ENCODE measurements at places on chromosomes 16 and 17. TPM values are rescaled to one million over a fixed set of nuclear protein-coding genes. Genes with fewer than 3 reads are reported as not detected.
A peak's percentile ranks its signal among the peaks of the same experiment; 100 is the strongest.

Gene RASD1
- 3.8 TPM for total RNA-seq

Gene AIPL1
- total RNA-seq = not detected

Gene TMIGD1
- not detected for total RNA-seq

Gene PRAC2
- not detected for total RNA-seq

Gene KRT12
- not detected for total RNA-seq

Gene PGS1
- total RNA-seq = 90.6 TPM

Gene PKMYT1
- total RNA-seq = 2.9 TPM

Gene ADORA2B
- total RNA-seq = 4.2 TPM

Gene CACNG4
- 2.3 TPM for total RNA-seq

Gene TPSD1
- total RNA-seq = not detected

Gene MYO15A
- 2.4 TPM for total RNA-seq

Gene ABCC11
- 1.3 TPM for total RNA-seq

Gene KRTAP9-2
- not detected for total RNA-seq

Gene COPRS
- 21.0 TPM for total RNA-seq

Gene TNP2
- not detected for total RNA-seq

Gene ANKRD40CL
- total RNA-seq = not detected

Gene CCL1
- not detected for total RNA-seq

DNA sequence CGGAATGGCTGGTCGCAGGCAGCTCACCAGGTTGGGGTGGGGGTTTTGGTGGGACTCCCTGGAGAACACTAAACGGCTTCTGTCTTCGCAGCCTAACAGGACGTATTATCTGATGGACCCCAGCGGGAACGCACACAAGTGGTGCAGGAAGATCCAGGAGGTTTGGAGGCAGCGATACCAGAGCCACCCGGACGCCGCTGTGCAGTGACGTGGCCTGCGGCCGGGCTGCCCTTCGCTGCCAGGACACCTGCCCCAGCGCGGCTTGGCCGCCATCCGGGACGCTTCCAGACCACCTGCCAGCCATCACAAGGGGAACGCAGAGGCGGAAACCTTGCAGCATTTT lies 59.7 kb downstream of the PDPK1 start:
- no peak for DNase-seq
- H3K4me1 ChIP-seq = no peaks in the 10 kb centered on the region
- H3K27me3 ChIP-seq = no peaks in the 10 kb centered on the region
- no peaks in the 10 kb centered on the region for H3K36me3 ChIP-seq

DNA sequence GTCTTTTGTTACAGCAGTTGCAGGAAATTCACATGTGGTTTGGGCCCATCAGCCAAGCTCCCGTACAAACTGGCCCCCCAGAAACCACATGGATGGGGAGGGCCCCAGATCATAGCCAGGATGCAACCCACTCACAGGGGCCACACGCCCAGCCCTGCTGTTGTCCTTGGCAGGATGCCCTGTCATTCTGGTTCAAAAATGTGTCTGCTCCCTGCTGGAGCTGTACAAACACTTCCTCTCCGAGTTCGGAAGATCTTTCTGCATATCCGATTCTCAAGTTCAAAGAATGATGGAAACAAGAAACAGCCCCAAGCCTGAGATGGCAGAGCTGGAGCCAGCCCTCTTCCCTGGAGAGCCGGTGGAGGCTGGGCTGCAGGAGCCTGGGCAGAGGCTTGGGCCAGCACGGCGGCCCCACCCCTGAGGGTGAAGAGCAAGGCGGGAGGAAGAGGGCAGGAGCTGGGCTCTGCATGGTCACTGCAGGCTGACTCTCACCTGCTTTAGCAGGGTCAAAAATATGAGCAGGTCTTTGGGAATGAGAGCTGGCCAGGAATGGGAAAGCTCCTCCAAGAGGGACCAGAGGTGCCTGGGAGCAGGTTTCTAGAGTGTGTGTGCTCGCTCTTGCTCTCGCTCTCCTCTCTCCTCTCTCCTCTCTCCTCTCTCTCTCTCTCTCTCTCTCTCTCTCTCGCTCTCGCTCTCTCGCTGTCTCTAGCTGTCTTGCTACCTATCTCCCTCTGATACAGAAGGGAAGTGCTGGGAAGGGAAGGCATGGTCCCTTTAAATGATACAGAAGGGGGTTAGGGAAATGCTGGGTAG lies 34.7 kb upstream of the ENPP7 start:
- H3K27me3 ChIP-seq = no peaks in the 10 kb centered on the region
- no peak overlapping the region for H3K27ac ChIP-seq
- peaks cover 38% of the 10 kb centered on the region for H3K4me1 ChIP-seq
- peak; percentile 88 for DNase-seq
- H3K4me3 ChIP-seq = no peak overlapping the region
- H3K36me3 ChIP-seq = no peaks in the 10 kb centered on the region

DNA sequence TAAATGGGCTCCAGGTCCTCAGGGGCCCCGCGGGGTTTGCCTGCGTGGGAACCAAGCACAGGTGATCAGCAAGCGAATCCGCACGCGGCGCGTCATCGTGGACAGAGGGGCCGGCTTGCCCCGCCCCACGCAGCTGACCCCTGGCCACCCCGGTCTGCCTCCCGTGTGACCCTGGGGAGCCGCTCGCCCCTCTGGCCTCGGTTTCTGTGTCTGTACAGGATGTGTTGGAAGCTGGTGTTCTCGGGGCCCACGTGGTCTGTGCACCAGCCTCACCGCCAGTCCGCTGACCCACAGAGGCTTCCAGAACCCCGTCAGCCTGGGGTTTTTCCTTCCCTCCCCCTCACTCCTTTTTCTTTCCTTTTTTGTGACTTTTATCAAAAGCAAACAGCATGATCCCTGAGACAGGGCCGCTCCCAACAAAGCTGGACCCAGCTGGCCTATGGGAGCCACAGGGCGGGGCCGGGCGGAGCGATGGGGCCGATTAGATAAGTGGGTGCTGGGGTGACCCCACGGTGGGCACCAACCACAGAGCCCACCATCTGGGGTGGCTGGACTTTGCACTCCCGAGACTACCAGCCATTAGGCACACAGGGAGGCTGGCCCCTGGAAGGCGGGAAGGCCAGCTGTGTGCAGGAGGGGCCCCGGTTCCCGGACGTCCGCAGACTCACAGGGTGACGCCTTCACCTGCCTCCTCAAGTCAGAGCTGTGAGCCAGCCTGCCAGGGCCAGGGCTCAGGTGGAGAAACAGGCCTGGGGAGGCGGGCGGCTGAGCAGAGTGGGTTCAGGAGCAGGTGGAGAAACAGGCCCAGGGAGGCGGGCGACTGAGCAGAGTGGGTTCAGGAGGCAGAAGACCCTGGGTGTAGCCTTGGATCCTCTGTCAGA lies 56.0 kb downstream of the ZFPM1 start:
- DNase-seq = peak; percentile 54
- no peaks in the 10 kb centered on the region for H3K27me3 ChIP-seq
- H3K4me3 ChIP-seq = no peak overlapping the region
- no peaks in the 10 kb centered on the region for H3K4me1 ChIP-seq
- no peaks in the 10 kb centered on the region for H3K36me3 ChIP-seq

GRCh38 chr17:70709596-70709995 lies 540.3 kb downstream of the KCNJ2 start:
- H3K4me1 ChIP-seq = no peaks in the 10 kb centered on the region
- no peaks in the 10 kb centered on the region for H3K27me3 ChIP-seq
- H3K4me3 ChIP-seq = no peak overlapping the region
- peak; percentile 74 for DNase-seq
- no peak overlapping the region for H3K27ac ChIP-seq
- no peaks in the 10 kb centered on the region for H3K36me3 ChIP-seq

GRCh38 chr16:49521734-49522325 lies 148.2 kb downstream of the C16orf78 start:
- H3K36me3 ChIP-seq = peaks cover 12% of the 10 kb centered on the region
- H3K4me3 ChIP-seq = no peak overlapping the region
- DNase-seq = no peak
- H3K4me1 ChIP-seq = no peaks in the 10 kb centered on the region

DNA sequence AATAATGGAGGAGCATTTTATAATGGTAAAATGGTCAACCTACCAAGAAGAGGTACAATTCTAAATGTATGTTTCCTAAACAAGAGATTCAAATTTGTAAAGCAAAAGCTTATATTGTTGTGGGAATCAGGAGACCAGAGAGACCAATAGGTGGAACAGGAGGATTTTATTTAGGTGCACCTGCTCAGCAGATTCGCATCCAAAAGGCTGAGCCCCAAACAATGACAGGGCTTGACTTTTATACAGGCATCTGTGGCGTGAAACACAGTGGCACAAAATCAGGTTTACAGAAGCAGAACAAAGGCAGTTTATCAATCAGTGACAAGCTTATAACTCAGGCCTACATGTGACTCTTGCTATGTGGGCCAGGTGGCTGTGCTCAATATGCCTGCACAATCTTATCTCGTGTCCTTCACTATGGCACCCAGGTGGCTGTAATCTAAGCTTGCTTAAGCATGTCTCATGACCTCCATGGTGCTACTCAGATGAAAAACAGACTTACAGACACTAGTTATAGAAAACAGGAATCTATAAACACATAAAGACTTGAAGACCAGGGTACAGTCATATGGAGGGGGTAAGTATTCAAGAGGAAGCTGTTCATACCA lies 780.2 kb upstream of the CA10 start:
- H3K4me3 ChIP-seq = no peak overlapping the region
- no peaks in the 10 kb centered on the region for H3K36me3 ChIP-seq
- no peaks in the 10 kb centered on the region for H3K4me1 ChIP-seq
- no peak for DNase-seq
- H3K27ac ChIP-seq = no peak overlapping the region
- H3K27me3 ChIP-seq = no peaks in the 10 kb centered on the region

- H3K4me1 ChIP-seq = peaks cover 31% of the 10 kb centered on the region
- H3K36me3 ChIP-seq = no peaks in the 10 kb centered on the region
- no peaks in the 10 kb centered on the region for H3K27me3 ChIP-seq
- no peak for DNase-seq
Observed at GRCh38 chr17:75480281-75480680, 23.8 kb downstream of the TMEM94 start.

GRCh38 chr16:81940781-81941560 lies 70.3 kb downstream of the SDR42E1 start:
- H3K36me3 ChIP-seq = no peaks in the 10 kb centered on the region
- H3K27me3 ChIP-seq = no peaks in the 10 kb centered on the region
- DNase-seq = peak; percentile 45

DNA sequence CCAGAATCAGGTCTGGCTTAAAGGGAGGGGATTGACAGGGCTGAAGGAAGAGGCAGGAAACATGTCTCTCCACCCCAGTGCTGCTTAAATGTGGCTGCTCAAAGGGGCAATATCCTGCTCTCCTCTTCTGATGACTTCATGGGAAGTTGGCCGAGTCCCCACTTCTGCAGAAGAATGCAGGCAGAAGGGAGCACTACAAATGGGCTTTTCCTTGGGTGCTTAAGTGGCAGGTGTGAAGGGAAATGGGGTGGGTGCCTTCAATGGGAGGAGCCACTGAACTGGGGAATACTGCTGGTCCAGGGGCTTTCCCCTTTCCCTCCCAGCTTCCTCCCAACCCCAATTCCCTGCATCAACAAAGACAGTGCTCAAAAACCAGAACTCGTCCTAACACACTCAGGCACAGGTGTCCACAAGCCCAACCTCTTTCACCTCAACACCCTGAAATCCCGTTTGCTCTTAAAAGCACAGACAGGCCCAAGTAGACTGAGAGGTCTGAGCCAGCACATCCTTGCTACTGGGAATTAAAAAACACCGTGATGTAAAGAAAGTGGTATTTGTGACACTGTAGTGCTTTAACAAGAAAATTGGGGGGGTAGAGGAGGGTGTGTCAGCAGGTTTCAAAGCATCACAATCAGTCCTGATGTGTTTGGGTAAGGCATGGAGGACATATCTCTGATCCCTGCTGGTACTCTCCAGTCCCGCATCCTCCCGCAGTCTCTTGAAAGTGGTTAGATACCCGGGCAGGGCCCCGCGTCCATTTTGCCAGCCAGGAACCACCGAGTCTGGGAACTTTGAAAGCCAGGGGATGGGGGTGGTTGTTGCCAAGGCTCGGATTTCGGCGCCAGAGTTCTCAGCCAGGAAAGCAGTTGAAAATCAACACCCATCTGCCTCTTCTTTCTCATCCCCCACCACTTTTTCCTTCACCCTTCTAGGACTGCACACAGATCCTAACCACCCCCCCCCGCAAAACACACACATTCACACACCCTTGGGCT lies 1.6 kb downstream of the CA10 start:
- H3K4me3 ChIP-seq = no peak overlapping the region
- peaks cover 65% of the 10 kb centered on the region for H3K27me3 ChIP-seq
- H3K4me1 ChIP-seq = peaks cover 6% of the 10 kb centered on the region
- no peak overlapping the region for H3K27ac ChIP-seq

DNA sequence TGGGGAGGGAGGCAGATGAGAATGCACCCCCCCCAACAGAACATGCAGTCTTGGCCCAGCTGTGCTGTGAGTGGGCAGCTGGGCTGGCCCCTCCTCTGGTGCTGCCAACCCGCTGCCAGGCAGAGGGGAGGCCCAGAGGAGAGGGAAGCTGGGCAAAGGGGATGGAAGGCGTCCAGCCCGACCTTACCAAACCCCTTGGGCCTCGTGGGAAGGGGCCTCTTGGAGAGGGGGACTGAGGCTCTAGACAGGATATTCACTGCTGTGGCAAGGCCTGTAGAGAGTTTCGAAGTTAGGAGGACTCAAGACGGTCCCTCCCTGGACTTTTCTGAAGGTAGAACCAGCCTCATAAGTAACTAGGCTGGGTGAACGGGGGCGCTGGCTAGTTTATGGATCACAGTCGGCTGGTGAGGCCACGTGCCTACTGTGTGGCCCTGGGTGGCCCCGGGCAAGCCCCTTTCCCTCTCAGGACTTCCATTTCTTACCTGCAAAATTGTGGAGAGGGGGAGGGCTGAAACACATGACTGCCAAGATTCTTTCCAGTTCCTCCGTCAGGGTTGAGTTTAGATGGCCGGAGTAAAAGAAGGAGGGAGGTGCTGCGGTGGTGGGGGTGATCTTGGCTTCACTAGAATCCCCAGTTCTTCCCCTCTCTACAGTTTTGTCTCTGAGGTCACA lies 857 bp upstream of the STAT5A start:
- H3K4me1 ChIP-seq = peaks cover 8% of the 10 kb centered on the region
- H3K27me3 ChIP-seq = no peaks in the 10 kb centered on the region
- H3K4me3 ChIP-seq = peak overlapping the region; percentile 51
- H3K27ac ChIP-seq = peak overlapping the region; percentile 90
- H3K36me3 ChIP-seq = peaks cover 3% of the 10 kb centered on the region
- peak; percentile 31 for DNase-seq

- H3K27me3 ChIP-seq = no peaks in the 10 kb centered on the region
- no peak for DNase-seq
- no peak overlapping the region for H3K27ac ChIP-seq
- no peaks in the 10 kb centered on the region for H3K36me3 ChIP-seq
Observed at GRCh38 chr16:84215531-84215930, 24.3 kb downstream of the KCNG4 start.

DNA sequence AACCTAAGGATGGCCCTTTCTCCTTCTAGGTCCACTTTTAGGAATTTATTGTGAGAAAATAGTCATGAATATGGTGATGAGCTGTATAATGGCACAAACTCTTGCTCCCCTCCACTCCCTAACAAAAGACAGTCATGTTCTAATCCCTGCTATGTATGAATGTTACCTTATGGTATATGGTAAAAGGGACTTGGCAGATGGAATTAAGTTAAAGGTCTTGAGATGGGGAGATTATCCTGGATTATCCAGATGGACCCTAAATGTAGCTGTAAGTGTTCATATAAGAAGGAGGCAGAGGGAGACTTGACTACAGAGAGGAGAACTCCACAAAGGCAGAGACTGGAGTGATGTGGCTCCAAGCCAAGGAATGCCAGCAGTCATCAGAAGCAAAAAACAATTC lies 296.1 kb downstream of the SOX9 start:
- DNase-seq = no peak
- no peak overlapping the region for H3K27ac ChIP-seq
- H3K27me3 ChIP-seq = no peaks in the 10 kb centered on the region
- no peaks in the 10 kb centered on the region for H3K4me1 ChIP-seq
- no peak overlapping the region for H3K4me3 ChIP-seq

GRCh38 chr17:77033892-77034404 lies 106.8 kb upstream of the SEC14L1 start:
- no peak overlapping the region for H3K4me3 ChIP-seq
- no peak overlapping the region for H3K27ac ChIP-seq
- H3K4me1 ChIP-seq = no peaks in the 10 kb centered on the region
- DNase-seq = no peak
- no peaks in the 10 kb centered on the region for H3K36me3 ChIP-seq
- H3K27me3 ChIP-seq = peaks cover 6% of the 10 kb centered on the region

Data from lung (tissue), 17 donors.